Posterior vena cava (tissue), 2 donors: ENCODE measurements at places on chromosomes 2 and 18. TPM values are rescaled to one million over a fixed set of nuclear protein-coding genes. Genes with fewer than 3 reads are reported as not detected.
A peak's percentile ranks its signal among the peaks of the same experiment; 100 is the strongest.

FAM124B gene
- total RNA-seq, result 2.1 TPM

SERPINB12 gene
- total RNA-seq, result not detected

DNA sequence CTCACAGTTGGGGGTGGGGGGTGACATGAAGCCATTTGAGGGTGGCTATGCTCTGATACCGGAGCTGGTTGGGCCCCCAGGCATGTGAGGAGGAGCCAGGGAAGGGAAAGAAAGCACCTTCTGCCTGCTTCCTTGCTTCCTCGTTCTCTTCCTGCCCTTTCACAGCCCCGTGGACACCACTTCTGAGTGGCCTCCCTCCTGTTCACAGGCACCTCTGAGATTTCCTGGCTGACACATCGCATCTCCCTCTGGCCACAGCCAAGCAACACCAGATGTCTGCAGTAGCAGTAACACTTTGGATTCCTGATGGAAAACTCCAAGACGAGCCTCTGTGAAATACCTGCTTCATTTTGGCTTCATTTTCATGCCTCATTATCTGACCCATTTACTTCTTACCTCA is 64.7 kb upstream of the ST3GAL5 start:
- DNase-seq, result no peak

DNA sequence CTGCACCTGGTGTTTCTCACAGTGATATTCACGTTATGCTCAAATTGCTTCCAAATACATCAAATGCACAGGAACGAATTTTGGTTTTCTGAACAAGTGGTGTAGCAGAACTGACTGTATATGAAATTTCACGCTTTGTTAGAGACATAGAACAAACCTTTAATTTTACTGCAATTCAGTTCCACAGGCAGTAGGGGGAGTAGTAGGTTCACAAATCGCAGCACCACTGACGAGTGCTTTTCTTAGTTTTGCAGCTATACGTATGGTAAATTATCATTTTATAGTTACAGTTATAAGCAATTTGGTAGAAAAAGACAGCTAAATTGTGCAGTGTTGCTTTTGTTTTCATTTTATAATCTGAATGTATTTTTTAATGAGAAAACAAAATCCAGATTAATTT is 113.3 kb downstream of the KIAA1328 start:
- no peak for DNase-seq

FLACC1 gene
- total RNA-seq, result 2.4 TPM

GRCh38 chr2:152624805-152625204 is 92.5 kb downstream of the PRPF40A start:
- no peak for DNase-seq

- no peak for DNase-seq
Observed at GRCh38 chr18:77464917-77465316, 215.3 kb downstream of the GALR1 start.

DNA sequence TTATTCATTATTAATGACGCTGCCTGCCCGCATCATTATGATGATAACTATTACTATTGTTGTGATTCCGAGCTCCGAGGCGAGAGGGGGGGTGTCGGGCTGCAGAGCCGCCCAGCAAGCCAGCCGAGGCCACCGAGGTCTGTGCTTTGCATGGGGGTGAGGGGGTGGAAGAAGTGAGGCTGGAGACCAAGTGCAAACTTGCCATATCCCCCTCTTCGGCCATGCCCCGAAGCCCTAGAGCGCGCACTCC is 3.6 kb downstream of the BCL11A start:
- peak; percentile 79 for DNase-seq

DNA sequence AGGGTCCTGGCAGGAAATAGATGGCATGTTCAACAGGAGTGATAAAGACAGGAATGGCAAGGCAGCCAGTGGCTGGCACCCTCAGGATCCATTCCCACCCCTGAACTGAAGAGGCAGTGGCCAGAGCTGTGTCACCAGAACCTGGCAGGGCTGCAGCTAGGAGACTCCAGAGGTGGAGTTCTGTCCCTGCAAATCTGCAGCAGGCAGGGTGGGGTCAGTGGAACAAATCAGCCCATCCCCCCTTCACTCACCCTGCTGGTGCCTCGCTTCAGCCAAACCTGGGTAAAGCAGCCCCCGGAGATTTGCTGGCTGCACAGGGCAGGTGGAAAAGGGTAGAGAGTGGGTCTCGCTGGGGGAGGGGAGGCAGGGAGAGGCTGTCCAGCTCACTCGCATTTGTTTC is 12.7 kb downstream of the INPP5D start:
- DNase-seq, result peak; percentile 72

GRCh38 chr2:136381722-136382633 is 264.0 kb upstream of the CXCR4 start:
- no peak for DNase-seq

GRCh38 chr18:75200071-75200470 is 8.9 kb downstream of the PTGR3 start:
- DNase-seq, result no peak

KCNJ3 gene
- total RNA-seq, result 3.3 TPM

DNA sequence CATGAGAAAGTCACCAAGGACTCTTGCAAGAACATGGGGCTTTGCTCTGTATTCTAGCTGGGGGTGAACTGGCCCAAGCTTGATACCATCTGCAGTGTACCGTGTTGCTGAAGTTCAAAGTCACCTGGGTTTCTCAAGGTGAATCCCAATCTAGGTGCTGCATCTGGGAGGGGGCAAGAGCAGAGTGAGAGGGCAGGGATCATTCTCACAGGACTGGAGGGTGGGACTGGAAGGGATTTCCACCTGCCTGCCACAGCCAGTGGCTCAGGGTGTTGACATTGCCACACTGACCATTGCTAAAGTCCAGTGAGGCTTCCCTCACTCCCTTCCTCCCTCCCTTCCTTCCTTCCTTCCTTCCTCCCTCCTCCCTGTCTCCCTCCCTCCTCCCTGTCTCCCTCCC is 98.7 kb downstream of the MYCN start:
- DNase-seq, result no peak

DNA sequence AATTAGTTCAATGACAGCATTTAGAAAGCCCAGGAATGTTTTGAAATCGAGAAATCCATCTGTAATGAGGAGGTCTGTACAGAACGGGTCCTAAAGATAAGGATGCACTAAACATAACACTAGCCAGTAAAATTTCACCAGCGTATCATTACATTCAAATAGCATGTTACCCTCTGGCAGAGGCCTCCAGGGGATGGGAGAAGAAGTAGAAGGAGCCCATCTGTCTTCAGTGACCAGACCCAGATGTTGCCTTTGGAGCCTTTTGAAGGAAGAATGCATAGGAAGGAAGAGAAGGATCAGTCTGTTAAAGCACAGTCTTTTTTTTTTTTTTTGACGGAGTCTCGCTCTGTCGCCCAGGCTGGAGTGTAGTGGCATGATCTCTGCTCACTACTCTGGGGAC is 86.1 kb upstream of the BCL2L11 start:
- no peak for DNase-seq

EN1 gene
- 4.0 TPM for total RNA-seq

- no peak for DNase-seq
Observed at GRCh38 chr2:200586644-200586975, 796 bp downstream of the AOX1 start.

ZSCAN30 gene
- 14.9 TPM for total RNA-seq

DNA sequence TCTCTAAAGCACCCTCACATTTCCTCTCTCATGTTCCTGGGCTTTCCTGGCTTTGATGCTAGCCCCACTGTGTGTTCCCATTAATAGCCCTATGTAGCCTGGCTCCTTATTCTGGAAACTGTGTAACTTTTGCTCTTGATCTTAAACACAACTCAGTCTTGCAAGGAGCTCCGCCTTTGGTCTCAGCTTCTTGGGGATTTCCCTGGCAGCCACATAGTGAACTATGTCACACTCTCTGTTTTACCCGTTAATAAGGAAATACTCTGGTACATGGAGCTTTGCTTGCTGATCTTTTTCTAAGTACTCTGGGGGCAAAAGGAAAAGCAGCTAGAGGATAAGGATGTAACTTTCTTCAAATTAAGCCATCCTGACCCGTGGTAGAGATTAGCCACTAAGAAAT is 259.3 kb downstream of the NEDD4L start:
- DNase-seq, result no peak

UGT1A5 gene
- not detected for total RNA-seq

DNA sequence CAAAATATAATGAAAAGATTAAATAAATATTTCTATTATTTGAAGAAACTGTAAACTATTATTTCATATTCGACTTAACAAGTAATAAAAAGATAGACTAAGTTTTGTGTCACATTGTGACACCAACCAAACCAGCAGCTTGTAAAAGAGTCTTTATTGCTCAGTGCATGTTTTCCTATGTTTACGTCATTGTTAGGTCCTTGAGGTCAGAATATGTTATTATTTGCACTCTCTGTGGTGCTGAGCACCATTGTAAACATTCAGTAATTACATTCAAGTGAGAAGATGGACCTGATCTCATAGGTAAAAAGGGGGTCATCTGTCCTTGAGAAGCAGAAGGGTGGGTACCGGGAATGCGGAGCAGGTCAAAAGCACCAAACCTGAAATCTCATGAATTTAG is 1999.1 kb upstream of the CELF4 start:
- DNase-seq, result no peak

GRCh38 chr2:120867290-120868241 is 131.9 kb downstream of the GLI2 start:
- DNase-seq, result peak; percentile 94
